Hematopoietic multipotent progenitor cell treated with erythropoietin and hydrocortisone succinate and interleukin-3 and kit ligand, for 6 days (in vitro differentiated cells): ENCODE measurements at places on chromosomes 7 and 10.

DNA sequence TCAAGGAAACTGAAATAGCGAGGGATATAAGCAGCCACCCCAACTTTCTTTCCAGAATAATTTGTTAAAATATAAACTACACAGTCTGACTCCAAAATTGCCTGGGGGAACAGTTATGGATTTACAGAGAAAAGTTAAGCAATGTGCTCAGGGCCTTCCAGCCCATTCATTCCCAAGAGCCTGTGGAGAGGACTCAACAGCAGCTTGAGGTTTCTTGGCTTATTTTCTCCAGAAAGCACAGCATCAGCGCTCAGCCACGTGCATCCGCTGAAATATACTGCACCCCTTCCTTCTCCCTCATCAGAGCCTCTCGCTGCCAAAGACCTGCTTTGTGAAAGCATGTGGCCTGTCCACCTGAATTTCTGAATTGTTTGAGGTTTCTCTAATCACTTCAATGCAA lies 375.2 kb upstream of the VWC2 start:
- no peak for DNase-seq

- no peak for DNase-seq
Measured at GRCh38 chr7:36943591-36944435, 219.5 kb upstream of the AOAH start.

DNA sequence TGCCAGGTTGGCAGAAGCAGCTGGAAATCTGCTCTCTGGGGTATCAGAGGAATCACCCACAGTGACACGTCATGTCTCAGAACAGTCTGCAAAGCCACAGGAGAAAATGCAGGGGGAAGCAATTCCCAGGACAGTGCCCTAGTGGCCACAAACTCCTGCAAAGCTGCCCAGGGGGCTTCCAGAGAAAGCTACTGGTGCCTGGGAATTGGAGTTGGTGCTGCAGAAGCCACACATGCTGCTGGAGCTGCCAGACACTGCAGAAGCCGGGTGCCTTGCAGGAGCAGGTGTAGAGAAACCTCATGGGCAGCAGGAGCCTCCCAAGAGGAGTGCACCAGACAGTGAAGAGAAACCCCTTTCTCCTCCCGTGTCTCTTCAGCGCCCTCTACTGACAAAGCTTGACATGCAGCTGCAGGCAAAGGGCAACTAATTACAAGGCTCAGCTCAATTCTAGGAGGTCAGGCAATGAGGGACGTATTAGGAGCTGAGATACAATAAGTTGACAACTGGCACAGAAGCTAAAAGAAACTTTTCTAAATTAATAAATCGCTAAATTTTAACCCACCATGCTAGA lies 30.2 kb upstream of the NUB1 start:
- DNase-seq = peak; percentile 79

DNA sequence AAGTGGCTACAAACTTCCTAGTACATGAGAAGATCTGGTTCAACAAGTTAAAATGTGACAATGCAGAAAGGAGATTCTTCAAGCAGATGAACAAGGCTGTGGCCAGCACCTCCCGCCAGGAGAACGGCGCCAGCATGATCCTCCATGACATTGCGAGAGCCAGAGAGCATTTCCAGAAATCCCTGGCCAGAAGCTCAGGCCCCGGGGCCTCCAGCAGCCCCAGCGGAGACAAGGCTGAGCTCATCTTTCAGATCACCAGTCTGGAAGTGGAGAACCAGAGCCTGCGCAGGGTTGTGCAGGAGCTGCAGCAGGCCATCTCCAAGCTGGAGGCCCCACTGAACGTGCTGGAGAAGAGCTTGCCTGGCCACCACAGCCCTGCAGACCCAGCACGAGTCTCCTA lies 40.1 kb upstream of the ZNF273 start:
- no peak for DNase-seq

- no peak for DNase-seq
Measured at GRCh38 chr10:75542084-75542483, 110.7 kb downstream of the LRMDA start.

GRCh38 chr10:8260645-8261044 lies 206.2 kb downstream of the GATA3 start:
- no peak for DNase-seq

- no peak for DNase-seq
Measured at GRCh38 chr7:17822547-17823173, 117.6 kb downstream of the SNX13 start.
